ENCODE measurements at places on chromosomes 3 and 15.

- no peak for DNase-seq
Measured at GRCh38 chr3:139523718-139524117, 15.8 kb downstream of the RBP1 start.

GRCh38 chr3:16262174-16262573, 2.6 kb downstream of the DPH3 start:
- no peak for DNase-seq

GRCh38 chr3:61141227-61141626, 110.0 kb downstream of the FHIT start:
- DNase-seq: no peak

GRCh38 chr15:49855917-49856637, 235.2 kb downstream of the DTWD1 start:
- no peak for DNase-seq

DNA sequence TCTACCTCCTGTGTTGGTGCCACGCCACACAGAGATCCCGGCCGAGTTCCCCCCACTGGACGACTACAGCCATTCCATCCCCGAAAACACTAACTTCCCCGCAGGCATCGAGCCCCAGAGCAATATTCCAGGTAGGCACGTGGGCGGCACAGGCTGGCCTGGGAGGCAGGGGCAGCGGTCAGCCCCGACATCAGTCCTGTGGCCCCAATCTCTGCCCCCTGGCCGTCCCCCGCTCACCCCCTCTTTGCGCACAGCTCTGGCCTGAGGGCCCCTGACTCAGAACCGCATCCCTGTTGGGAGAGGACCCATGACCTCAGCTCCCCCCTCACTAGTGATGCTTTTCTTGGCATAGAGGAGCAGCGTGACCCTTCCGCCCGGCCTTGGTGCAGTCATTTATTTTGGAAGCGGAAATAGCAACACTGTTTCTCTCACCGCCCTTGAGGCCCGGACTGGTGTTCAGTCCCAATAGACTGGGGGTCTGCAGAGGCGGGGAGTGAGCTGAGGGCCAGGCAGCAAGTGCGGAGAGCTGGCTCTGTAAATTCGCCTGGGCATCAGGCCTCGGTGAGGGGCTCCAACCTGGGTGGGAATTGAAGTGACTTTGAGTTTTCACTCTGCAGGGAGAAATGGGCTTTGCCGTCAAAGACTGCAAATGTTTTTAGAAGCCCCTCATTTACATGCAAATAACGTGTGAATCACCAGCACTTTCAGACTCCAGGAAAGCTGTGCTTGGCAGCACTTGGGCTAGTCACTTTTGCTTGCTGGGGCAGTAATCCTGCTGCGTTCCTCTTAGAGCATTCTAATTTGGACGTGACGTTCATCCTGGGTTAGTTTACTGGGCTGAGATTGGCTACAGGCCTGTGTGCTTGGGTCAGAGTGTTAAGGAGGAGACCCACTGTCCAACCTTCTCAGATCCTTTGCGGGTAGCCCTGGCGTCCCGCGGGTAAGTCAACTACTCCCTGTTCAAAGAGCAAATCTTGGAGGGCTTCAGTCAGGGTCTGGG, 88.9 kb downstream of the AAGAB start:
- no peak for DNase-seq

- no peak for DNase-seq
Measured at GRCh38 chr15:73367624-73368300, 996 bp downstream of the HCN4 start.

GRCh38 chr3:127387556-127388153, 99.8 kb upstream of the PRR20G start:
- no peak for DNase-seq

DNA sequence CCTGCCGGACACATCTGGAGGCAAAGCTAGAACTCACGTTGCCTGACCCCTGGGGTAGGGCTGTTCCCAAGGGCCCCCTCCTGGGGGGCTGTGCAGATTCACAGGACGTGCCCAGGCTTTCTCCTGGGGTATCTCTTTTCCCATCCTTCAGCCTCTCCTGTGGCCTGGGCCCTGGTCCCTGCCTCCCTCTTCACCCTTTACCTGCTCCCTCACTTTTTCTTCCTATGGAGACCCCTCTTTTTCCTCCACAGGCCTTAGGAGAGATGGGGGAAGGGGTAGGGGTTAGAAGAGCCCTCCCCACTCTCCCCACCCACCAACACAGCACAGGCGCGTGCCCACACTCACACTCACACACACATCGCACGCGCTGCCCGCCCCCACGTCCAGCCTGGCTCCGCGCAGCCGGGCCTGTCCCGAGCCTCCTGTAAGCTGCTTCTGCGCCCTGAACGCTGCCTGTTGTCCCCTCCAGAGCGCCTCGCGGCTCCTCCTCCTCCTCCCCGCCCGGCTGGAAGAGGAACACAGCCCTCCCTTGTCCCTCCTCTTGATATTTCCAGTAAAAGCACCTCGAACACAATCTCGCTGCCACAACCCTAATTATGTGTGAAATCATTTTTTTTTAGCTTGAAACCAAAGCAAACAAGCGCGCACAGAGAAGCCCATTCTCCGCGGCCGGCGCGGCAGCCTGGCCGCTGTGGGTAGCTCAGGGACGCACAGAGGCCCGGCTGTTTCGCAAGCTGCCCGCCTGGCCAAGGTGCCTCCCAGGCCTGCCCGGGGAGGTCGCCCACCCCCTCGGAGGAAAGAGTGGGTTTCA, 33.9 kb upstream of the ACAN start:
- DNase-seq: no peak

DNA sequence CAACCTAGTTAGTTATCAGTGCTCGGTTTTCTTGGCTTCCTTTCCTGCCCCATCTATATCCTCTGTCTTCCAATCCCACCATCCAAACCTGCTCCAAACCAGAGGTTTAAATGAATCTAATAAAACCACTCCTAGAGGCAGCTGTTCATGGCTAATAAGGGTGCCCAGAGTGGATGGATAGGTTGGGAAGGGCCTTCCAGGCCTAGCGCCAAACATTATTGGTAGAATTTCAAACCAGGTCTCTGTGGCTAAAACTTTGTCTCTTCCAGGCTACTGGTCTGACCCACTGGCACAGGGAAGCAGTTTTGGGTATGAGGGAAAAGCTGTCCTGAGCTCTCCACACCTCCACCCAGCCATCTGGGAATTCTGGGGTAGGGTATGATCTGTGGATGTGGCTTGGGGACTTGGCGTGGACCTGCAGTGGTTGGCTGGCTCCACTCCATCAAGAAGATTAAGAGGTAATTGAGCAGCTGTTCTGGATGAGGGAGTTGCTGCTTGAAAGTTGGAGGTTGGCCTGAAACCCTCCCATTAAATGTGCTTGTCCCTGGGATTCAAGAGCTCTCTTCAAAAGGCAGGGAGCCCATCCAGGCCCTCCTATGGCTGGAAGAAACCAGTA, 29.3 kb upstream of the INSYN1 start:
- peak; percentile 53 for DNase-seq

DNA sequence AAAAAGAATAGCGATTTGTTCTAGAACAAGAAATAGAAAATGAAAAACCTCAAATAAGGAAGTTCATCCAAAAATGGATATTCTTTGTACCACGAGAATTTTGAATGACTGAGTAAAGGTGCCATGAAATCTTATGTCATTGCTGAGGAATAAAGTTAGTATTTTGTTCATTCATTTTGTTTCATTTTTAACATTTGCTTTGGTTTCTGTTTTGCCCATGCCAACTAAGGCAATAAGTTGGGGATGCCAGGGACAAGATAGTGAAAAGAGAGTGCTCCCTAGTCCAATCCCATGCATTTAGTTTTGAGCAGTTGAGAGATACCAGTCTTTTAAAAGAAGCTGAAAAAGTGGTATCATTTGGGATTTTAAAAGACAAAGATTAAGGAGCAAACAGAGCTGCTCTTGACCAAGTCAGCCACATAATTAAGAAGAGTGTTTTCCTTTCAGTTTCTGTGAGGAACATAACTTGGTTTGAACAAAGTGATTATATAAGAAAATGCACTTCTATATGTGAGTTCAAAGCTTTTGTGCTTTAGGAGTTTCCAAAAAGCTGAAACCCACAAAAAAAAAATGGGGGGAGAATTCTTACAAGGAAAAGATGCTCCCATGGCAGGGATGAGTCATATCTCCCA, 201.4 kb downstream of the PLOD2 start:
- no peak for DNase-seq

- DNase-seq: no peak
Measured at GRCh38 chr15:40420793-40421192, 15.2 kb downstream of the IVD start.

DNA sequence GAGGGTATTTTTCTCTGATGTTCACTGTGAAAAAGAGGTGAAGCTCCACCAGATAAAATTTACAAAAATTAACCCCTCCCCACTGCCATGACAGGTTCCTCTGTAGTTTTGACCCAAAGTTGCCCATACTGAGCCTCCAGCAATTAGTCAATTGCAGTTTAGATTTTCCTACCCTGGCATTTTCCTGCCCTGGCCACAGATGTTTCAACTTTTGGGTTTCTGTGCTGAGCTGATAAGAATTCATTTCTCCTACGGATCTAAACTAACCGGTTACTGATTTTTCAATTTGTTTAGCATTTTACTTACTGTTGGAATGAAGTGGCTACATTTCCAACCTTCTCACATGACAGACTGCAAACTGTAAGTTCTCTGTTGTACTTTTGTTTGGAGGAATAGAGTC, 1346.1 kb upstream of the EPHA6 start:
- no peak for DNase-seq

- DNase-seq: no peak
Measured at GRCh38 chr15:100461049-100461448, 67.7 kb downstream of the CERS3 start.

Data from NCI-H1694 (cell line).